Activated CD8-positive, alpha-beta T cell treated with anti-CD3 and anti-CD28 coated beads, Interleukin-2, amount 10 ng/mL, durations not matched to agents 7 days and 5 days (primary cell): ENCODE measurements at places on chromosomes 7 and 10. TPM values are rescaled to one million over a fixed set of nuclear protein-coding genes. Genes with fewer than 3 reads are reported as not detected.

CYP3A5 gene
- not detected for total RNA-seq

GPR26 gene
- not detected for total RNA-seq

OR6B1 gene
- not detected for total RNA-seq

HECW1 gene
- total RNA-seq: not detected

TBX20 gene
- total RNA-seq: not detected

CDCA7L gene
- 67.9 TPM for total RNA-seq

PLCE1 gene
- not detected for total RNA-seq

MKX gene
- not detected for total RNA-seq

SERPINE1 gene
- total RNA-seq: 0.47 TPM

ZPBP gene
- not detected for total RNA-seq

WDR11 gene
- total RNA-seq: 37.8 TPM

CPN1 gene
- total RNA-seq: not detected

ANAPC16 gene
- 72.9 TPM for total RNA-seq
